Renal cortical epithelial cell (primary cell): ENCODE measurements at places on chromosomes 5 and 9.

DNA sequence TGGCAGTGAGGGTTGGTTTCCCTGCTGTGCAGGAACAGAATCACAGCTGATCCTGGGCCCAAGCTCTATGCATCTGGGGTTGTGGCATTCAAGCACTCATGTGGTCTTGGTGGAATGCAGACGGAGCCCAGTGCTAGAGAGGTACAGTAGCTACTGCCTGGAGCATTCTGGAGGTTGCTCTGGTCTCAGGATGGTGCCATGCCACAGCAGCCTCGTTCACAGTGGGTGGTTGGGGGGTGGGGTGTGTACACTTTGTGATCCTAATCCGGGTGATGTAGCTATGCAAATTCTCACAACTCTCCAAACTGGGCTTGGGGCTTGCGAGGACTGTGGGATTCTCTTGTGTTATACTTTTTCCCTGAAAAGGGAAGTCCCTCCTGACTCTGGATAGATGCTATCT is 45.2 kb downstream of the FGD3 start:
- no peak for DNase-seq

DNA sequence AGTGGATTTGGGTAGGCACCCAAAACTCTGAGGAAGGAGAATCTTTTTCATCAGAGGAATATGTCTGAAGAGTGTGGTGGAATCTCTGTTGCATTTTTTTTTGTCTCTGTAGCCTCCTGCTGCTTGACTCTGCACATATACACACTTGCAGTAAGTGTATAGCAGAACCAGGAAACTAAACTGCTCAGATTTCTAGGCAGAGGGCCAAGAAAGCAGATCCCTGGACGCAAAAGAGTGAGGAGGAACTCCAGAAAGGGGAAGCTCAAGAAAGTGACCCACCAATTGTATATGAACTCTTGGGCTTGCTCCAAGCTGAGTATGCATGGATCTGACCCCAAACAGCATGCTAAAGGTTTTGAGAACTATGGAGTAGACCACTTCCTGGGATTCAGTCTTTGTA is 181.8 kb downstream of the GADD45G start:
- peak; percentile 19 for DNase-seq

DNA sequence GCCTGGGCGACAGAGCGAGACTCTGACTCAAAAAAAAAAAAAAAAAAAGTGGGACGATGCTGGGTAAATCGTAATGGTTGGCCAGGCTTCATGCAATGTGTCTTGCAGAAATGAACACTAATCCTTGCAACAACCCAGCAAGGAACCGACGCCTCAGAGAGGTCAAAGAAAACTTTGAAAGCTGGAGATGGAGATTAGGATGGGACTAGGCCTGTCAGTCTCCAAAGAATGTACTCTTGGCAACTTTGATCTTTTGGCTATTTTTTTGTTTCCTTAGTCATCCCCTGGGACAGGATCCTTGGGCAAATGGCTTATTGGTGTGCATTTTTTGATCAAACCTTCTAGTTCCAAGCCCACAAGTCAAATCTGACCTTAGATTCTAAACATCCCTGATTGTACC is 10.6 kb upstream of the PWWP2A start:
- DNase-seq: no peak

GRCh38 chr5:154737667-154738320 is 17.4 kb upstream of the LARP1 start:
- no peak for DNase-seq

DNA sequence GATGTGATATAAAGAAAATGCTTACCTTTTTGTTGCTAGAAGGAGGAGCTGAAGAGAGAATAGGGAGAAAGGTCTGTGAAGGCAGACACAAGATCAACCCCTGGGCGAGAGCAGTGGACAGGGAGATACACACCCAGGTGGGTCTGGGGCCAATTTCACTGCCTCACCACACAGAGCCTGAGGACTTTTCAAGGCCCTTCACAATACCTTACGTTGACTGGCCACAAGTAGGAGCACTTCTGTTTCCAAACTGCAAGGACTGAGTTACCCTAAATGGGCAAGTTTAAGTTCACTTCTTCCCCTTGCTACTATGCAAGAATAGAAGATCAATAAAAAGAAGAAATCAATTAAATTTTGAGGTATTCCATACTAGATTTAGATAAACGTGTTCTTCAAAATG is 174.5 kb upstream of the SLC12A2 start:
- DNase-seq: peak; percentile 72

- DNase-seq: peak; percentile 91
These were observed 87.2 kb downstream of the ARHGAP26 start for GRCh38 chr5:142857405-142857804.

DNA sequence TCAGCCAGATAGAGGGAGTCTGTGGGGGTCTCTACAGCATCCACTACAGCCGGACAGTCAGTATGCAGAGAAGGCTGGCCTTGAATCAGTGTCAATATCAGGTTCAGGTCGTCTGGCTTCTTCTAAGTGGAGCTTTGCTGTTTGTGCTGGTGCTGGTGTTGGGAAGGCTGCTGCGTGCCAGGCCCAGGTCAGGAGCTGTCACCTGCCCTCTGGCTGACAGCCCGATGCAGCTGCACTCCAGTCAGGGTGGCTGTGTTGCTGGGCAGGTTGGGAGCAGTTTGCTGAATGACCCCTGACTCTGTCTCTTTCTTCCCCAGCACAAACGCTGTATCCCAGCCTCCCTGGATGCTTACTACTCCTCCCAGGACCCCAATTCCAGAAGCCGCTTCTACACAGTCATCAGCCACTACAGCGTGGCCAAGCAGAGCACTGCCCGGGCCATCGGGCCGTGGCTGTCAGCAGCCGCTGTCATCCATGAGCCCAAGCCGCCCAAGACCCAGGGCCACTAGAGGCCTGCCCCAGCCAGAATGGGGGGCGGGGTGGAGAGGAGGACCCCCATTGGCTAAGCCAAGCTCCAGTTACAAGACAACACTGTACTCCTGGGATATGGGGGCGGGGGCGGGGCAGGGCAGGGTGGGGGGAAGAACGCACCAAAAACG is 61.6 kb downstream of the NSG2 start:
- DNase-seq: no peak

DNA sequence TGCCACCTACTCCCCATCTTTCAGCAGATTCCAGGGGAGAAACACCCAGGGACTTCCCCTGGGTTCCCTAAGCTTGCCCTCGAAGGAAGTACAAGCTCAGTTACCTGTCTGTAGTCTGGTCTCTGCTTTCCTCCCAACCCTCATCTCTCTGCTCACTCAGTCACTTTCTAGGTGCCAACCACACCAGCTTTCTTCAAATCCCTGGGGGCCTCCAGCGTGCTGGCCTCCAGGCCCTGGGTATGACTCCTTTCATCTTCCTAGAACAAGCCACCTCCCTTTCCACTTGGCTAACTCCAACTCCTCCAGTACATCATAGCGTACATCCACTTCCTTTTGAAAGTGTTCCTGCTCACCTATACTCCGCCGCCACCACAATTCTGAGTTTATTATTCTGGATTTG is 222.6 kb downstream of the SNX18 start:
- DNase-seq: no peak

DNA sequence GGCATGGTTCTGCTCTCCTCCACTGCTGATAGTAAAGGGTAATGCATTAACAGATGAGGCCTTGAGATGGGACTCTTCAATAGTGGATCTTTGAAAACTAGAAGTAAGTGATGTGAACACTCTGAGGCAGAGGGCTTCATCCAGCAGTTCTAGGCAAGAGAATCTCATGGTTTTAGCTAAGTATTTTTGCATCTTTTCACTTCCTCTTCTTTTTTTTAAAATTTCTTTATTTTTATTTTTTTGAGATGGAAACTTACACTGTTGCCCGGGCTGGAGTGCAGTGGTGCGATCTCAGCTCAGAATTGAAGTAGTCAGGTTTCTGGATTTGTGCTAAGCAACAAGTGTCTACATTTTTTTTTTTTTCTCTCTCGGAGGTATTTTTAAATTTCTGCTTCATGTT is 101.9 kb downstream of the MTRR start:
- no peak for DNase-seq

- no peak for DNase-seq
These were observed 144.7 kb upstream of the MPDZ start for GRCh38 chr9:13424204-13424603.

GRCh38 chr9:129451669-129452068 is 169.2 kb downstream of the C9orf50 start:
- DNase-seq: no peak

- no peak for DNase-seq
These were observed 74.9 kb upstream of the HMHB1 start for GRCh38 chr5:143737062-143737461.

DNA sequence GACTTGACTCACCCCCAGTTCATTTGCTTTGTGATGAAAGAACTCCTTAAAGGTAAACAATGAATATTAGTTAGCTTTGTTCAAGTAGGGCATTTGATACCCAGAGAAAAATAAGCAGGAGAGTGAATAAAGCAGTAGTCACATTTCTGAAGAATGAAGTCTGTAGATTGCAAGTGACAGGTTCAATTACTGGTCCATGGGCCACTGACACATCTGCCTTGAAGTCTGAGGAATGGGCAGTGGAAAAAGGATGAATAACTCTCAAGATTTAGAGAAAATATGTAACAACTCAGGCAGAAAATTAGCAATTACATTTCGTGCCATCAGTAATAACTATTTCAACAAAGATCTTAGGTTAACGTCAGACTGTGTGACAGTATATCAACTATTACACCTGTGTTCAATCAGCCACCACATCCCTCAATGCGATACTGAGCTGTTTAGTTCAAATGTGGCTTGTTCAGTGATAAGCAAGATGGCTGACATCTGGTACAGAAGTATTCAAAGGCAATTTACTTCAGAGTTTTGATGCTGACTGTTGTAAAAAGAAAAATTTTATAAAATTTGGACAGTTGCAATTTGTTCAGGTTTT is 1890.7 kb upstream of the NUDT12 start:
- no peak for DNase-seq

- no peak for DNase-seq
These were observed 512.0 kb downstream of the RAB3C start for GRCh38 chr5:59094864-59095263.

DNA sequence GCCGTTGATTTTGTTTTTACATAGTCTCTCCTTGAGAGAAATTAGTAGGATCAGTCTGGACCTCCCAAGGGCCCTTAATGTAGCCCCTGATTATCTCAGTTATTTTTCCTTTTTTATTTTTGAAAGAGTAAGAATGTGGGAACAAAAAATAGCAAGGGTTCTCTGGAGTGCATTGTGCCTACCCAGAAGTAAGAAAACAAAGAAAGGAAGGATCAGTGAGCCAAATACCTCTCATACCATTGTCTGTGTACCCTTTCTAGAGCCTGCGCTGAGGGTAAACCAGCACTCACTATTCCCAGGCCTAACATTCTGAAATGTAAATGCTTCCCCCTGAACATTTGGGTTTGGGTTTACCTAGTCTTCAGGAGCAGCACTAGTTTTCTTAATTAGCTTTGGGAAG is 213.0 kb upstream of the TARS1 start:
- DNase-seq: no peak

- DNase-seq: peak; percentile 54
These were observed 86.0 kb upstream of the FER start for GRCh38 chr5:108661590-108662219.

DNA sequence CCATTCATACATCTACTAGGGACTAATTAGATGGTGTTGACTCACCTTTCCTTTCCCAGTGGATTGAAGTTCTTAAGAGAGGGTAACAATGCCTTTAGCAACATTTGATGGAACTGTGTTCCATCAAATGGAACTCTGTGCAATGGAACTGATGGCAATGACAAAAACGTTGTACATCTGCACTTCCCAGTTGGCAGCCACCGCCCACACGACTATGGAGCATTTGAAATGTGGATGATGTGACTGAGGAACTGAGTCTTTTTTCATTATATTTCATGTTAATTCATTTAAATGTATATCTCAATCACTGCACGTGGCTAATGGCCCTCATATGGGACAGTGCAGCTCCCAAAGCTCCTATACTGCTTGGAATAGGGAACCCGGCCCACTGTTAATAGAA is 39.0 kb upstream of the ICE1 start:
- DNase-seq: peak; percentile 59

DNA sequence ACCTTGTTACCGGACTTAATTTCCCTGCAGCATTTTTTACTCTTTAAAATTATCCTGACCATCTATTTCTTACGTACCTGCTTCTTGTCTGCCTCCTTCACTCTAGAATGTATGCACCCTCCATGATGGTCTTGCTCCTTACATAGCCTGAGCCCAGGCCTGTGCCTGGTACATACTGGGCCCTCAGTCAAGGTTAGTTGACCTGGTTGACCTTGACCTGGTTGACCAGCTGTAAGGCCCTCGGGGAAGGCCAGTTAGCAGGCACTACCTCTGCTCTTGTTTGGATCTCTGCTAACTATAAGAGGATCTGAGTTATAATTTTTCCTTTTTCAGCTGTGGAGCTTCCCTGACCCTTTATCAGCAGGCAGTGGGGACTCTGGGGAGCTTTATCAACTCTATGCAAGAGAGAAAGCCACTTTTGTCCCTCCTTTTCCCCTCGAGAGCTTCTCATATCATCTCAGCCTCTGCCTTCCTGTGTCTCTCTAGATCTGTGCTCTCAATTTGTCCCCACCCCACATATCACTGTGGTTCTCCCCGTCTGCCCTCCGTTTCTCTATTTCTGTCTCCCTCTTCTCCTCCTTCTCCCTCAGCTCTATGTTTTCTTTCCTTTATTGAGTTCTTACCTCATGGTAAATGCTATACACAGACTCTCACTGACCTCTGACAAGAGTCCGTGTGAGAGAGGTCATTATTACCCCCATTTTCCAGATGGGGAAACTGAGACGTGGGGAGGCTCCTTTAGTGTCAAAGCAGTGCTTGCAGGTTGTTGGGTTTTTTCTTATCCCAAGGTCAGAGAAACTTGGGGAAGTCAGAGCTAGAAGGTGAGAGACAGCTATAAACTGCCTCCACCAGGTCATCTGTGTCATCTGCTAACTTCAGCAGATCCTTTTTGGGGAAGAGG is 28.6 kb downstream of the SPRY4 start:
- no peak for DNase-seq

DNA sequence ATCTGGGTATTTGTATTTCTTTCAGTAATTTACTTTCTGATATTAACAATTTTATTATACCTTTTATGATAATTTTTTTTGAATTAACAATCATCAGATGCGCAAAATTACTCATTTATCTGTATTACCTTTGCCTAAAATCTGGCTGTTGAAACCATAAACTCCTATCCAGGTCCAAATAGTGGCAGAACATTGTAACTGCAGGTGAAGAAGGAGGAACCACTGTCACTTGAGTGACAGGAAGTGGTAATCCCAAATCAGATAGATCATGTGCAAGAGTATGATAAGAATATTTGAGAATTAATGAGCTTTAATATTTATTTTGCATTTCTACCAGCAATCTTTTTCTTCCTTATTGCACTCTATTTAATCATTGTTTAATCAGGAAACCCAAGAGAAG is 139.3 kb upstream of the TLE4 start:
- no peak for DNase-seq

GRCh38 chr9:121935739-121936138 is 157.4 kb downstream of the TTLL11 start:
- no peak for DNase-seq
